ENCODE measurements at places on chromosomes 3 and 15.

- DNase-seq, result no peak
Measured at GRCh38 chr3:117264204-117264994, 554.8 kb downstream of the TUSC7 start.

- DNase-seq, result no peak
Measured at GRCh38 chr3:170410428-170411029, 8.1 kb upstream of the CLDN11 start.

DNA sequence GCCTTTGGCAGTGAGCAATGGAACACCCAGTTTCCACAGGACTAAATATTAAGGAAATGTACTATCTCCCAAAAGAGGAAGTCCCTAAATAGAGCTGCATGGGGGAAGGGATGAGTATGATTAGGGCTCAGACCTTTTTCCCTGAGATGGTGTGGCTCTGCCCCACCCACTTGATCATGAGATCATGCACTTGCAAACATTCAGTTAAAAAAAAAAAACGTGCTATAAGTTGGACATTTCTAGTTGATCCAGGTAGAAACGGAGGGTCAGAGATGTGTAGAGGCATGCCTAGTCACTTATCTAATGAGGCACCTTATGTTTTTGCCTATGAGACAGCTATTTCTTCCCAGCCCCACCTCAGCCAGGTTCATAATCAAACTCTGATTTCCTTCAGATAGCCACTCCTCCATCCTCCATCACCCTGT, 24.5 kb upstream of the SSR3 start:
- no peak for DNase-seq

DNA sequence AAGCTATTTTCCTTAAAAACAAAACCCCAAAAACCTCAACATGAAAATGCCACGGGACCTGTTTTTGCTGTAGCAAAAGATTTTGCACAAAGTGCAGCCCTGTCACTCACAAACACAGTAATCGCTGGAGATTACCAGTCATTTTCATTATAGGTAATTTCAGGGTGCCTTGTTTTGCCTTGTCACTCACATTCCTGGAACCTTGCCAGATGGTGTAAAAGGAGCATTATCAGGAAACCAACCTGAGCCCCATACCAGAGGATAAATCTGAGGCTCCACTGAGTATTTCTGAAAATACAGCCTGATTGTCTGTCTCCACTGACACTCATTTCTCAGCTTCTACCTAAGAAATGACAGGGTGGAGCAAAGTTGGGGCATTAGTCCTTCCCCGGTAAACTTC, 791.3 kb upstream of the LMCD1 start:
- DNase-seq, result no peak

DNA sequence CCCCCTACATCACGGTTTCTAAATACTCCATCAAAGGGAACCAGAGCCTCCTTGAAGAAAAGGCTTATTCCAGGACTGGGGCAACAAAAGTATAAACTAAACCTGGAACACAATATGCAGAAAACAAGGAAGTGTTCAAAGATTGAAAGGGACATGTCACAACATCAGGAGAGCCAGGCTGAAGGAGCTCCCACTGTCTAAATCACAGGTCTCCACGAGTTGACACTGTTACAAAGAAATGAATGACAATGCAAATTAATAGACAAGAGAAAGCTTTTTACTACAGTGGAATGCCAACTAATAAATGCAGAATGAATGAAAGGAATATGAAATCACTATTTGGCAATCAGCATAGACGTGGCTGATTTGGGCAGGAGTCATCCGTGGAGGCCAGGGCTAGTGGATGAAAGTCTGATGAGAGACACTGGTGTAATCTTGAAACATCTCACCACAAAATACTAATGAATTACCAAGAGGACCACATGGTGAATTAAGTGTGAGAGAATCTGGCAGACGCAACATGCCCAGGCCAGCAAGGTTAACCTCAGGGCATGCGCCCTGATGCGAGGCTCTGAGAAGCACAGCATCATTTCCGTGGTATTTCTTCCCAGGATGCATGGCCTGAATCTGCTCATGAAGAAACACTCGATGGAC, 123.8 kb upstream of the TJP1 start:
- DNase-seq, result no peak
